ENCODE measurements at places on chromosomes 2 and 18.
A peak's percentile ranks its signal among the peaks of the same experiment; 100 is the strongest.

DNA sequence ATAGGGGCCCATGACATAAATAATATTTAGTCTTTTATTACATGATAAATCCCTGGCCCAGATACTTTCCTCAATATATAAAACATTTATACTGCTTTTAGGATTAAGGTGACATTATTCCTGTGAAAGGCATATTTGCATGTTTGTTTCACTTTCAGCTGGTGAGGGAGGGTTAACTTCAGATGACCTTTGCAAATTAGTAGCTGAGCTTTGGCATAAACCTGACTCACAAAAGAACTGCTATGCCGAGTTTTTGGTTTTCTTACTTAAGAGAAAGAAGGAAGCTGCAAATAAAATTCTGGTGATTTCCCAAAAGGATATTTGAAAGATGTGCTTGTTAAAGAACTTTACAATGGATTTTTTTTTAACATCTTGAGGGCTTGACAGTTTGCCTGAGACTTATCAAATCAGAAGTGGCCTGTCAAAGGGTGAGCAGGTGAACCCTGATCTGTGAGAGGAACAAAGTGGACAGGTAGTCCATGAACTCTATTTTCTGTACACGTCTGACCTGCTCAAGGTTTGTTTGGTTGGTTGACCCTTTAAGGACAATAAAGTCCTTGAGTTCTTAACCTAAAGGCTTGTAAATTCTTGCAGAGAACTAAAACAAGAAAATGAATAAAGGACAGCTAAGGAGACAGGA is 93.5 kb downstream of the FAM124B start:
- DNase-seq, result no peak

DNA sequence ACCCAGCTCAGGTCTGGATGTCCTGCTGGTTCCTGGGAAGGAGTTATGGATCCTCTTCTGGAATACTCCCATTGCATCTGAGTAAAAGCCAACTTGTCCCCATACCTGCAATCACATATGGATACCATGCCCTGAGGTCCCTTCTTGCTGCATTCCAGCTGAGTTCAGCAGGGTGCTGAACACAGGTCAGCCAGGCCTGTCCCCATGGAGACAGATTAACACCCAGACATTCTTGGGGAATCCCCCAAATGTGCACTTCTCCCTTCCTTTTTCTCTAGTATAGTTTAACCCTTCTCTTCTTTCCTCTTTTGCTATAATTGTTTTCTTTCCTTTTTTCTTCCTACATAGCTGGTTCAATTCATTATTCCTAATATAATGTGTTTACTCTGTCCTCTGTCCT is 799.6 kb upstream of the HS6ST1 start:
- no peak for DNase-seq

GRCh38 chr2:159298967-159299366 is 12.5 kb upstream of the WDSUB1 start:
- DNase-seq, result no peak

GRCh38 chr2:197286805-197287595 is 23.6 kb downstream of the ANKRD44 start:
- peak; percentile 95 for DNase-seq

- no peak for DNase-seq
Observed at GRCh38 chr2:40279482-40279881, 172.4 kb downstream of the SLC8A1 start.

GRCh38 chr2:15601681-15602080 is 10.0 kb downstream of the DDX1 start:
- DNase-seq, result no peak

- peak; percentile 56 for DNase-seq
Observed at GRCh38 chr2:120441744-120442471, 96.0 kb downstream of the INHBB start.

DNA sequence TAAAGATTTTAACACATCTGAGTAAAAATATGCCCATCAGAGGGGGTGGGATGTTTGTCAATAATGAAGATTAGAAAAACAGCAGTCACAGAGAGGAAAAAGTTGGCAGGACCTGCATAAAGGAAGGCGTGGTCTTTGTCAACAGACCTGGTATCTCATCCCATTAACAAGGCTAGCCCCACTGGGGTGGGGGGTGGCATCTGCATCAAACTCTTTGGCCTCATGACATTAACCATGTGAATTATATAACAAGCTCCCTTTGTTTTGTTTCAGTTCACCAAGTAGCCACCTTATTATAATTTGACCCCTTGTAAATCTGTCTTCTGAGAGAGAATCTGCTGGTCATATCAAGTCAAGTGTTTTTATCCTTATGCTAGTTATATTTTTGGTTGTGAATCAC is 28.8 kb downstream of the NEMP2 start:
- DNase-seq, result no peak

DNA sequence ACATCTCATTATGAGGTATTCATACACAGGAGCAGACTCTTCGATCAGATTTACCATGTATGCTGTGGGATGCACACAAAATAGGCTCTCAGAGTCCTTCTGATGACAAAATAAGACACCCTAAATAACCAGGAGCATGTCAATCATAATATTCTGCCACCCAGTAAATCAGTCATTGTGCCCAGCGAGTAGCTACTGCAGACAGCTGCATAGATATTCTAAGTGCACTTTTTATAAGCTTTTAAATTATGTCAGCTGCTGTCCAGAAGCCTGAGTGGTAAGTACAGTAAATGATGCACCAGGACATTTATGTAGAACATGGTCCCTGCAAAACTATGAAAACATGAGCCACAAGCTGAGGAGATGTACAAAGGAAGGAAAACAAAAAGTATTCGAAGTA is 102.9 kb downstream of the CCDC141 start:
- no peak for DNase-seq

- DNase-seq, result no peak
Observed at GRCh38 chr2:17517481-17518211, 594 bp downstream of the RAD51AP2 start.

GRCh38 chr18:57094175-57094574 is 52.7 kb upstream of the BOD1L2 start:
- no peak for DNase-seq

- DNase-seq, result no peak
Observed at GRCh38 chr2:239365782-239366435, 34.9 kb downstream of the HDAC4 start.

DNA sequence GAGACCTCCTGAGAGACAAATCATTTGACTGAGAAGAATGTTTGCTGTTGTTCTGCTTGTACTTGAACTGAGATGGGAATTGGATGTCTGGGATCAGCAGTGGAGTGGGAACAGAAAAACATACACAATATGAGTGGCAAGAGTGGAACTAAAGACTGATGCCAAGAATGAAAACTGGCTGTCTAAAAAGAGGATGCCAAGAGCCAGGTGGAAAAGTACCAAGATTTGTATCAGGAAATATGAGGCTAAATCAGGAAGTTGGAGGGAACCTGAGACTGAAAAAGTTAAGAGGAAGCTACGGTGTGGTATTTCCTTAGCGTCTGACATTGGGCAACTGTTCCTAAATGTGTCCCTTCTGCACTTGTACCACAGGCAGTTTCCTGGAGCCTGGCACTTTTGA is 440.9 kb upstream of the CELF4 start:
- no peak for DNase-seq

- DNase-seq, result peak; percentile 71
Observed at GRCh38 chr2:46095830-46096229, 201.4 kb upstream of the EPAS1 start.

DNA sequence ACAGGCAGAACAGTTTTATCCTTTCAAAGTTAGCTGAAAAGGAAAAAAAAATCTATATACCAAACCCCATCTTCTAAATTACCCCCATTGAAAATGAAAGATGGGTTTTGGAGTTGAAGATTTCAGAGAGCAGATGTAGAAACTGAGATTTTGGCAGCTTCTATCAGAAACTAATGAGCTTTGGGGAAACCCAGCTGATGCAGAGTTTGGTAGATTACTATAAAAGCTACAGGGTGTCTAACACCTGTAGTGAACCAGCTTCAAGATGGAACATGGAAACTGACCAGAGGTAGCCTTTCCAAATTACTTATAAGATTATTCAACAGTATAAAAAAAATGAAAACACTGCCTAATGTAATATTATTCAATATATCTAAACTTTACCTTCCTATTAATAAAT is 583.1 kb downstream of the XIRP2 start:
- no peak for DNase-seq

GRCh38 chr18:22789600-22789999 is 143.5 kb upstream of the RBBP8 start:
- DNase-seq, result peak; percentile 18

DNA sequence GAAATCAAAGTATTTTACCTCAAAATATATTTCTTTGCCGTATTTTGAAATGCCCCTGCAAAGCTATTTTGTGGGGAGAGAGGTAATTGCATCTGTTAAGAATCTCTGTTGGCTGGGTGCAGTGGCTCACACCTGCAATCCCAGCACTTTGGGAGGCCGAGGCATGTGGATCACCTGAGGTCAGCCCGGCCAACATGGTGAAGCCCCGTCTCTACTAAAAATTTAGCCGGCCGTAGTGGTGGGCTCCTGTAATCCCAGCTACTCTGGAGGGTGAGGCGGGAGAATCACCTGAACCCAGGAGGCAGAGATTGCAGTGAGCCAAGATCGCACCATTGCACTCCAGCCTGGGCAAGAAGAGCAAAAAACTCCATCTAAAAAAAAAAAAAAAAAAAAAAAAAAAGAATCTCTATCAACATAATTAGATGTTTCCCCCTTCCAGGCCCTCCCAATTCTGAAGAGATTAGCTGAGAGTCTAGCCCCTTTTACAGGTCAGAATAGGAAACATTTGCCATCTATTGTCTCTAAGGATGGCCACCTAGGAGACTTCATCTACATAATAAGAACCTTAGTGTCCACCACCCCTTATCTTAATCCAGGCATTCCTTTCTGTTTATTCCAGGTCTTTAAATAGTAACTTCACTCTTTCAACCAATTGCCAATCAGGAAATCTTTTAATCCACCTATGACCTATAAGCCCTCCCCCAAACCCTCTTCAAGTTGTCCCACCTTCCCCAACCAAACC is 3.5 kb upstream of the TRAPPC8 start:
- DNase-seq, result no peak

- no peak for DNase-seq
Observed at GRCh38 chr2:7924023-7924762, 757.7 kb upstream of the ID2 start.

- DNase-seq, result no peak
Observed at GRCh38 chr2:119082821-119083400, 75.6 kb downstream of the C1QL2 start.

- peak; percentile 30 for DNase-seq
Observed at GRCh38 chr18:79644666-79645057, 34.9 kb upstream of the CTDP1 start.

DNA sequence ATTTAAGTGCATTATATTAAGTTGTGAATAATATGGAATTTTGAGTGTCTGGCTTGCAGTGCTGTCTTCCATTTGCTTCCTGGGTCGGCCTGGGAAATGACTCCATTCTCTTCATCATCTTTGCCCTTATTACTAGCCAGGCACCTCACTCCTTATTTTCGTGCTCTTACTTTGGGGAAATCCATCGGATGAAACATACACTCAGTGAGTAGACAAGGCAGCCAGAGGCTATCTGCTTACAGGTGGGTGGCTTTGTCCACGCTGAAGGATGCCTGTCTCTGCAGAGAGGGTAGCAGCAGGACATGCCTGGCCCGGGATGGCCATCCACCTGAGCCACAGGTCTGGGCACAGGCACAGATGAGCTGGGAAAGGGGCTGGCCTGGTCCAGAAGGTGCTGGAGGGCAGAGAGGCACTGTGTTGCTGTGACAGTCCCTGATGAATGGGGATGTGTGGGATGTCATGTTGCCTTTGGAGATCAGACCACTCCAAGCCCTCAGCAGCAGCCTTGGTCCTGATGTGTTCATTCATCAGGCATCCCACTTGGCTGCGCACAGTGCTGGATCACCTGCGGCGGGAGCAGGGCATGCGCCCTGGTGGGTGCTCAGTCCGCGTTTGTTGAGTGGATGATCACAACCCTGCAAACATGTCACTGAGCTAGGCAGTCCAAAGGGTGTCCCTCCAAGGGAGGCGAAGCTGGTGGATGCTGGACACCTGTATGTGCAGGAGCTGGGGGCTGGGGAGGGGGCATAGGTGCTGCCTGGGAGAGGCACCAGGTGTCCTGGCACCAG is 236.0 kb downstream of the LDLRAD4 start:
- no peak for DNase-seq

DNA sequence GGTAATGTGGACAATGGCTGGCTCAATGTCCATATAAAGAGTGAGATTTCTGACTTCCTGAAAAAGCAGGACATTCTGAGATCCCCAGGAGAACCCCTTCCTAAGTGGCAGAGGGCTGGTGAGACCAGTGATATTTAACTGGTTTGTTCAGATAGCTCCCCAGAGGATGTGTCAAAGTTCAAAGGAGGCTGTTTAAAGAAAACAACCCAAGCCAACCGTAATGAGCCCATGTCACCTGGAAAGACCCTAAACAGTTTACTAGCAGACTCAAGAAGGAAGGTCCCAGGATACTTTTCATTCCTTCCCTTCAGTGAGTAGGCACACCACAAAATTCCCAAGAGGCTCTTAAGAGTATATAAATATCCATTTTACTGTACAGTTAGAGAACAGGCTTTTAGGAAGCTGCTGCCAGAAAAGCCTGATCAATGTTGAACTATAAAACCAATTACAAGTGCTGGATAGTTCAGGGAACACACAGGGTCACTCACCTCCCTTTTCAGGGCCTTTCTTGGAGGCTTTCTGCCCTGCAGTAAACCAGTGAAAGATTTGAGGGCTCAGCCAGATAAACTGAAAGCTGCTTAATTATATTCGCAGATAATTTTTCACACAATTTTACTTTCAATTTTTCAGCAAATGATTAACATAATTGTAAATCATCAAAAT is 293.5 kb downstream of the ASXL3 start:
- no peak for DNase-seq

DNA sequence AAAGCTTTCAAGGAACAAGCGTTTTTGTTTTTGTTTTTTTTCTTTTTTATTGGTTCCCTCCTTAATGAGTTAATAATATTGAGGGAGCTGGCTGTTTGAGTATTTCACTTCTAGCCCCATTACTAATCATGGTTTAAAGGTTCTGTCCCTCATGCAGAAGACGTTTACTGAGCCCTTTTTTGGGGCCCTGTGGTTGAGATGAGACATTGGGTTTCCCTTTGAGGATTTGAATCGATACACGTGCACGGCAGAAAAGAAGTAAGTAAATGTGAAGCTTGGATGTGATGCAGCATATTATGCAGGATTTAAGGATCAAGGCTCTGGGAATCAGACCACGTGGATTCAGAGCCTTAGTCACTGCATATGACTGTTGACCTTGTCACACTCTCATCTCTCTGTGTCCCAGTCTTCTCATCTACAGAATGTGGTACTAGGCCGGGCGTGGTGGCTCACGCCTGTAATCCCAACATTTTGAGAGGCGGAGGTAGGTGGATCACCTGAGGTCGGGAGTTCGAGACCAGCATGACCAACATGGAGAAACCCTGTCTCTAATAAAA is 1.0 kb upstream of the CHST10 start:
- no peak for DNase-seq

DNA sequence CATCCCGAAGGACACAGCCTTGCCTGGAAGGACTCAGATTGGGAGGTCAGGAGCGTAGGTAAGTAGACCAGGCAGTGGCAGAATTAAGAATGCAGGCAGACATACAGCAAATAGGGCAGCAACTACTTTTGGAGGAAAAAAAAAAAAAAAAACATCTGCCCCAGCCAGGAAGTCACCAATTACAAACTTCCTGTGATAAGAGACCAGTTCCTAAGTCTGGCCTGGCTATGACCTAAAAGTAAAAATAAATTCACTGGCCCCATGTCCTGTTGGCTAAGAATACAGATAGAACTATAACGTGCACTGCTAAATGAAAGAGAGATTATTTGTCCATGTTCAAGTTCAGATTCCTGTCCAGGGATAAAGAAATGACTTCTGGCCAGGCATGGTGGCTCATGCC is 45.2 kb upstream of the NOSTRIN start:
- DNase-seq, result no peak

GRCh38 chr2:68200157-68200787 is 42.6 kb downstream of the PNO1 start:
- no peak for DNase-seq

- DNase-seq, result no peak
Observed at GRCh38 chr18:76376225-76376624, 118.8 kb downstream of the ZNF516 start.
